ENCODE measurements at places on chromosomes 13 and 19.

GRCh38 chr13:101527130-101527529 is 74.7 kb downstream of the ITGBL1 start:
- no peak for DNase-seq

- no peak for DNase-seq
Observed at GRCh38 chr19:17266589-17266974, 661 bp upstream of the BABAM1 start.

- DNase-seq: no peak
Observed at GRCh38 chr13:32086366-32086765, 54.8 kb downstream of the FRY start.

GRCh38 chr13:48687249-48687648 is 33.5 kb downstream of the CYSLTR2 start:
- no peak for DNase-seq

DNA sequence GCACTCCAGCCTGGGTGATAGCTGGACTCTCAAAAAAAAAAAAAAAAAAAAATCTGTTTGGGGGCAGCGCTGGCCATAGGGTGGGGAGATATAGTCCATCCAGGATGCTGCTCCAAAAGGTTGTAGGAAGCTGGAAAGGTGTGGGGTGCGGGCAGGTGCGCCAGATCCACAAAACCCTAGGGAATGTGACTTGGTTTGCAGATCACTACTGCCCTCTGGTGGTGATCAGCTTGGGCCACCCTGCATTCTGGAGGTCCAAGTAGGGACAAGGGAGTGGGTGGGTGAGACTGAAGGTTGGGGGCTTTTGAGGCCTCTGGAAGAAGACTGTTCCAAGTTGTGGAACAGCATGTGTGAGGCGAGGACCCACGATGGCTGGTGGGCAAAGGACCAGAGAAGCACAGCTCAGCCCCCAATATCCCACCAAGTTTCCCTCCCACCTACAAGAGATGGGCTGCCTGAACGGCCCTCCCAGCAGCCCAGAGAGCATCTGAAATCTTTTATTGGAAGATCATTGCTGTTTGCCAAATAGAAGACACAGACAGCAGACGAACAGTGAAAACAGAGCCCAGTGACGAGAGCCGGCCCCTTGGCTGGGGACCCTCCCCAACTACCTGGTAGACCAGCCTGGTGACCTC is 10.4 kb upstream of the TYK2 start:
- peak; percentile 57 for DNase-seq

DNA sequence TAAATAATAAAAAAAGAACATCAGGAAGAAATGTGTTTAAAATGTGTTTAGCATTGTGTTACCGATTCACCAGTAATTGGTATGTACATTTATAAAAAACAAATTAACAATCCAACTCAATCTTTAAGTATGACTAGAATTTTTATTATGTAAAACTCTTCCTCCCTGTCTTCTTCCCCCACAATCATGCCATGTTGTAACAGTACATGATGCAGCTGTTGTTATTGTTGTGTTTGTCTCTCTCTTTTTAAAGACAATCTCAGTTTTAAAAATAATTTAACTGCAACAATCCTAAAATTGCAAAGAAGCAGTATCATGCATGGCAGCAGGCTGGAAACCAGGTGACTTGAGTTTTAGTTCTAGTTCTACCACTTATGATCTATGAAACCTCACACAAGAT is 180.2 kb downstream of the RGCC start:
- DNase-seq: no peak

GRCh38 chr13:114151565-114152284 is 19.3 kb upstream of the RASA3 start:
- no peak for DNase-seq

DNA sequence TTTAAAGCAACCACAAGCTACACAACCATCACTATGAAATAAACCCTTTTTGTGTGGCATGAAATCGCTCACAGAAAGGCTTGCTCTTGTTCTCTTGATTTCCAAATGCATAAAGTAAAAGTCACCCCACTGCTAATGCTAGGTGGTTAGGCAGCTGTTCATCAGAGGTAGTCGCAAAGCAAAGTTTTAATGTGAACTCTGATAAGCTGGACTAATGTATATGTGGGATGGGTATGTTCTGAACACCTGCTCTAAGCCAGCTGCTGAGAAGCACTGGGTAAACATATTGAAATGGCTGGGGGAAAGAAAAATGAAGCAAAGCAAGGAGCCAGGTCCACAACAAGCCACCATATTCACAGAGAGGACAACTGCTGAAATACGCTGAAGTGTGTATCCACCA is 142.3 kb downstream of the KLF12 start:
- no peak for DNase-seq

DNA sequence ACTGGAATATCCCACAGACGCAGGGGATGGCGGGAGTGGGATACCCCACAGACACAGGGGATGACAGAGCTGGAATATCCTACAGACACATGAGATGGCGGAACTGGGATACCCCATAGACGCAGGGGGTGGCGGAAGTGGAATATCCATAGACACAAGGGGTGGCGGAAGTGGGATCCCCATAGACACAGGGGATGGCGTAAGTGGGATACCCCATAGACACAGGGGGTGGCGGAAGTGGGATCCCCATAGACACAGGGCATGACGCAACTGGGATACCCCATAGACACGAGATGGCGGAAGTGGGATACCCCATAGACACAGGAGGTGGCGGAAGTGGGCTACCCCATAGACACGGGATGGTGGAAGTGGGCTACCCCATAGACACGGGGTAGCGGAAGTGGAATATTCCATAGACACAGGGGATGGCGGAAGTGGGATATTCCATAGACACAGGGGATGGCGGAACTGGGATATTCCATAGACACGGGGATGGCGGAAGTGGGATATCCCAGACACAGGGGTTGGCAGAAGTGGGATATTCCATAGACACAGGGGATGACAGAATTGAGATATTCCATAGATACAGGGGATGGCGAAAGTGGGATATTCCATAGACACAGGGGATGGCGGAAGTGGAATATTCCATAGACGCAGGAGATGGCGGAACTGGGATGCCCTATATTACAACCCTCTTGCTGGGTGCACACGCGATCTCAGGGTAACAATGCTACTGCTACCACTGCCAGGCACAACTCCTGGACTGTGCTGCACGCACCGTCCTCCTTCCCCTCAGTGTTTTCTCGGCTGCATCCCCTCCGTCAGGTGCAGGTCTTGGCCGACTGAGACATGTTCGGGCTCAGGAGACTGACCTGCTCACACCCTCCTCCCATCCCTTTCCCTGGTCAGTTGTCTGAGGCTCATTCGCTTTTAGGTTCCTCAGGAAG is 28.1 kb downstream of the ZNF787 start:
- DNase-seq: no peak

DNA sequence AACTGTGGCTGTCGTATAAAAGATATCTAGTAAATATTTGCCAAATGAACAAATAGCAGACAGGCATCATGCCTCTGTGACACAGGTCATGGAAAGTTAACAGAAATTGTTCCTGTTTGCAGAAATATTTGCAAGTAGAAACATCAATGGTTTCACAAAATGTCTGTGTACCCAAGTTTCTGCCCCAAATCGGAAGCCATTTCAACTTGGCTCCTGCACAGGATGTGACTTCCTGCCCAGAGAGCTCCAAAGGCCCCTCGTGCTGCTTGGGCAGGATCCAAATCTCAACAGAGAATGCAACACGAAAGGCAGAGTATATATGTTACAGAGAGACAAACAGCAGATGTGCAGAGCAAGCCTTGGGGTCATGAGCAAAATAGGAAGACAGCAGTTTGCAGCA is 95.5 kb upstream of the SERP2 start:
- DNase-seq: no peak

- no peak for DNase-seq
Observed at GRCh38 chr19:4690361-4690760, 20.2 kb upstream of the MYDGF start.

DNA sequence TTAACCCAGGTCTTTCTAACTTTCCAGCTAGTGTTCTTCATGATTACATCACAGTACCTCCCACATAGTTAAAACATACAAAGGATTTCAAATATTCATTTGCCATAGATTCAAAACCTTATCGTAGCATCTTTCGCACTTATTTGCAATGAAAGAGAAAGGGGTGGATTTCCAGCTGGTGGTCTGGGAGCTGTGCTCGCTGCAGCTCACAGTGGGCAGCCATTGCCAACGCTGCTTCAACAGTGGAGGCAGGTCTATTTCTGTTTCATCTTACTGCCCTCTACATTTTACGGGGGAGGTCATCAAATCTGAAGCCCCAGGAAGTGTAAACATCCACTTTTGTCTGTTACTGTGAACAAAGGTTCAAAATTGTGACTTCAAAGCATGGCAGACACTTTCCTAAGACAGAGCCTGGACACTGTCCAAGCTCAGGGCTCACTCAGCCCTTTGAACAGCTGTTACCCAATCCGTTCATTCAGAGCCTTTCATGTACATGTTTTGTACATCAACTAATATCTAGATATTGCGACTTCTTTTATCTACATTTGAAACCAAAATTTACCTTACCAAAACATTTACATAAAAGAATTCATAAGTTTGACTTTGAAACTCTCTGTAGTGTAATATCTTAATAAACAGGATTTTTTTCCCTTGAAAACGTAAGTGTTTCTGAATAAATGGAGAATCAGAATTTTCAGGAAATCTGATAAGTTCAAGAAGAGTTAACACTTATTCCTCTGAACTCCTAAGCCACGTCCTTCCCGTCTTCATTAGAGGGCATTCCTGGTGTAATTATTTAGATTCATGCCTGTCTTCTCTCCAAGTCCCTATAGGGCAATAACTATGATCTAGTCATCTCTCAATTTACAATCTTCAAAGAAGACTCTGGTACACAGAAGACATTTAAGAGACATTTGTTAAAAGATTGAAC is 25.1 kb downstream of the STARD13 start:
- DNase-seq: no peak
